Activated T-cell treated with anti-CD3 and anti-CD28 coated beads, Interleukin-2, amount 50 U/mL, for 72 hours (primary cell): ENCODE measurements at places on chromosomes 3 and 15. TPM values are rescaled to one million over a fixed set of nuclear protein-coding genes. Genes with fewer than 3 reads are reported as not detected.
A peak's percentile ranks its signal among the peaks of the same experiment; 100 is the strongest.

DNA sequence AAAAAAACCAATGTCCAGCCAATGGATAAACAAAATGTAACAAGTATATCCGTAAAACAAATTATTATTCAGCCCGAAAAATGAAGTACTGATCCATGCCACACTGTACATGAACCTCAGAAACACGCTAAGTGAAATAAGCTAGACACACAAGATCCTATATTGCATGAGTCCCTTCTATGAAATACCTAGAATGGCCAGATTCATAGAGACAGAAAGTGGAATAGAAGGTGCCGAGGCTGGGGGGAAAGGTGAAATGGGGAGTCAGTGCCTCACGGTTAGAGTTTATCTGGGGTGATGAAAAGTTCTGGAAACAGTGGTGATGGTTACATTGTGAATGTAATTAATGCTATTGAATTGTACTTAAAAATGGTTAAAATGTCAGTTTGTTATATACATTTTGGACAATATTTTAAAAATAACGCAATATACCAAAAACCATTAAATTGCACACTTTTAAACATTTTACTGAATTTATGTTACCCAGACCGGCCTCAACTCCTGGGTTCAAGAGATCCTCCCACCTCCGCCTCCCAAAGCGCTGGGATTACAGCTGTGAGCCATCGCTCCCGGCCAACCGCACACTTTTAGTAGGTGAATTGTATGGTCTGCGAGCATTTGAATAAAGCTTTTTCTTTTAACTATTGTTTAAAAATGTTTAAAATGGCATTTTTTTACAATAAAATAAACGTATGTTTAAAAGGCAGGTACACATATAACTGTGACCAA, 2.1 kb downstream of the RNF168 start:
- DNase-seq, result peak; percentile 32
- H3K4me1 ChIP-seq, result peaks cover 47% of the 10 kb centered on the region
- peaks cover 37% of the 10 kb centered on the region for H3K36me3 ChIP-seq
- peak overlapping the region; percentile 85 for H3K4me3 ChIP-seq

- H3K4me1 ChIP-seq, result peaks cover 58% of the 10 kb centered on the region
- peak overlapping the region; percentile 95 for H3K27ac ChIP-seq
- H3K4me3 ChIP-seq, result peak overlapping the region; percentile 99
- peaks cover 1% of the 10 kb centered on the region for H3K36me3 ChIP-seq
Measured at GRCh38 chr3:108223928-108224327, 1.7 kb upstream of the IFT57 start.

DNA sequence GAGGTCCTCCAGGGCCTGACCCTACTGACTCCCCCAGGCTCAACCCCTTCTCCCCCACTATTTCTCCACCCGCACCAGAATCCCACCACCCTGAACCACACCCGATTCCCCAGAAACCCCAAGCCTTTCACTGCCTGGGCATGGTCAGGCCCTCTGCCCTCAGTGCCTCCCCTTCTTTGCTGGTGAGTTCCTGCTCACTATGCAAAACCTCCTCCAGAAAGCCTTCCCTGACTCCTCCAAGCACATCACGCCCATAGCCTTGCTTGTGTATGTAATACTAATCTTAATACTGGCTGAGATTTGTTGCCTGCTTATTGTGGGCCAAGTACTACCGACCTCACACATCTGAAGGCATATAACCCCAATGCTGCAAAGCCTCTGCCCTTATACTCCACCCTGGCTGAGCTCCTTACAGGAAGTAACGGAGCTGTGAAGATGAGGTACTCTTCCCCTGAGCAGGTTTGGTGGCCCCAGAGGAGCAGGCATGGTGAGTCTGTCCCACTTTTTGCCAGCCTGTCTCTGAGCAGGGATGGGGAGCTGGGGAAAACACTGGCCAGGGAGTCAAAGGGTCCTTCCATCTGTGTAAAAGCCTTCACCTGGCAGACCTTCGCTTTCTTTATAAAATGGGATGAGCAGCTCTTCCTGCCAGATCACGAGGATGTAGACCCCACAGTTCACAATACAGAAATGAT, 9.5 kb downstream of the RAB6B start:
- H3K4me3 ChIP-seq, result no peak overlapping the region
- H3K27me3 ChIP-seq, result peaks cover 16% of the 10 kb centered on the region
- H3K36me3 ChIP-seq, result peaks cover 5% of the 10 kb centered on the region
- peaks cover 19% of the 10 kb centered on the region for H3K4me1 ChIP-seq
- H3K27ac ChIP-seq, result no peak overlapping the region

DNA sequence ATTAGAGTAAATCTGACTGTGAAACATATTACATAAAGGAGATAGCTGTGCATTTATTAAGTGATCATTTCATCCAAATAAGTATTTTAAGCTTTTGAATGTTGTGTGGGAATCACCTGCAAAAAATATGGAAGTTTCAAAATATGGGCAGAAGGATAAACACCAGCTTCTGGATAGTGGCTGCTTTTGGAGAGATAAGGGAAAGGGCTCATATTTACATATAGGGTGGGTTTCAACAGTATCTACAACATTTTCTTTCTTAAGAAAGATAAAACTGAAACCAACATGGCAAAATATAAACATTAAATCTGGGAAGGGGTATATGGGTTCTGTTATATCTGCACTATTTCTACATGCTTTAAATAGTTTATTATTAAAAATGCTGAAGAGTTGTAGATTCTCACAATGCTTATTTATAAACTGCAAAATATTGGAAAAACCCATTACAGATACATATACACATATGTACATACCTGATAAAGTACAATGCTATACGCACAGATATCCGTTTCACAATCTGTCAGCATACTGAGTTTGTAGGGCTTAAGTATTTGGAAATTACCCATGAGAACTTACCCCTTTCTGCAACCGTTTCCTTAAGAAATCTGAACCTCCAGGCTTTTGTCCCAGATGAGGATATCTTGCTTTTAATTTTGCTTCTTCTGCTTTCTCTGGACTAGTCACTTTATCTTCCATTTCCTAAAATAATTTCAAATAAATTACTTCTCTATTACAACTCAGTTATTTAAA, 12.1 kb downstream of the ARPP19 start:
- no peak for DNase-seq
- H3K27me3 ChIP-seq, result no peaks in the 10 kb centered on the region
- H3K4me1 ChIP-seq, result peaks cover 63% of the 10 kb centered on the region
- peak overlapping the region; percentile 82 for H3K27ac ChIP-seq

- H3K4me1 ChIP-seq, result no peaks in the 10 kb centered on the region
- H3K27me3 ChIP-seq, result peaks cover 24% of the 10 kb centered on the region
- H3K4me3 ChIP-seq, result no peak overlapping the region
- DNase-seq, result no peak
- H3K27ac ChIP-seq, result no peak overlapping the region
Measured at GRCh38 chr3:135034891-135035440, 239.9 kb downstream of the EPHB1 start.

CYP1A1 gene
- 5.4 TPM for total RNA-seq

DNA sequence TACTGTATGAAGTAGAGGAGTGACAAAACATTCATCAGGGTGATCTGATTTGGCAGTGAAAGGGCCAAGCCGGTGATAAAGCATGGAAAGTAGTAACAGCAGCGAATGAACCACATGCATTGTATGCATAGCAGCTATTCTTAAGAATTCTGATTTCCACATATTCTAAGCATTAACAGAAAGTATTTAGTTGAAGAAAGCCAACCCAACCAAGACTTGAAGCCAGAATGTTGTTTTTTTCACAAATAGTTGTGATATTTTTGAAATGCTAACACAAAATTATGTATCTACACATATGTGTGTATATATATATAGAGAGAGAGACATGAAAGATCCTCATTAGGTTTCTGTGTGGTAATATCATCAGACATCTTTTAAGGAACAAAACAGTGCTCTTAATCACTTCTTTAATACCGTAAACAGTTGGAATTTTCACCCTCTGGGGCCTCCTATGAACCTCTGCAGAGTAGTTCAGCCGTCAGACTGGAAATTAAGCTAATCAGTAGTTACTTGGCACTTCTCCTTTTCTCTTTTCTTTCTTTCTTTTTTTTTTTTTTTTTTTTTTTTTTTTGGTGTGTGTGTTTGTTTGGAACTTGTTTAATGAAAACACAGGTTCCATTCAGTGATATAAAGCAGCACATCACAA, 139.6 kb downstream of the CMSS1 start:
- H3K36me3 ChIP-seq, result no peaks in the 10 kb centered on the region
- no peak overlapping the region for H3K27ac ChIP-seq
- no peaks in the 10 kb centered on the region for H3K4me1 ChIP-seq
- no peak overlapping the region for H3K4me3 ChIP-seq

PPM1L gene
- 7.8 TPM for total RNA-seq

DNA sequence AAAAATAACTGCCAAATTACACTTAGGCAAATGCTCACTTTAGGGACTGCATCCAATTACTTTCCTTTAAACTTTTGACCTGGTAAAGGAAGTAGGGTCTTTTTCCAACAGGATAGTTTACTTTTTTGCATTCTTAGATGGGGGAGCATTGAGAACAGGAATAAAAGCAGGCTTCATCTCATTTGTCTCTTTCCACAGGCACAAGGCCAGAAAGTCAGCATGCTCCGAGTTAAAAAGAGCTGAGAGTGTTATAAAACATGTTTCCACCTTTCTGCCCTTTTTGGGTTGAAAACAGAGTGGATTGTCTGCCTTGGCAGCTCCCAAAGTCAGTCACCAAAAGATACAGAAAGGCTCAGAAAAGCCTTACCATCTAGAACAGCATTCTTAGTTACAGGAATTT, 404.9 kb upstream of the ALCAM start:
- no peaks in the 10 kb centered on the region for H3K4me1 ChIP-seq
- H3K27ac ChIP-seq, result no peak overlapping the region
- no peak overlapping the region for H3K4me3 ChIP-seq
- no peaks in the 10 kb centered on the region for H3K36me3 ChIP-seq

CP gene
- total RNA-seq, result not detected

FBXW12 gene
- not detected for total RNA-seq

DNA sequence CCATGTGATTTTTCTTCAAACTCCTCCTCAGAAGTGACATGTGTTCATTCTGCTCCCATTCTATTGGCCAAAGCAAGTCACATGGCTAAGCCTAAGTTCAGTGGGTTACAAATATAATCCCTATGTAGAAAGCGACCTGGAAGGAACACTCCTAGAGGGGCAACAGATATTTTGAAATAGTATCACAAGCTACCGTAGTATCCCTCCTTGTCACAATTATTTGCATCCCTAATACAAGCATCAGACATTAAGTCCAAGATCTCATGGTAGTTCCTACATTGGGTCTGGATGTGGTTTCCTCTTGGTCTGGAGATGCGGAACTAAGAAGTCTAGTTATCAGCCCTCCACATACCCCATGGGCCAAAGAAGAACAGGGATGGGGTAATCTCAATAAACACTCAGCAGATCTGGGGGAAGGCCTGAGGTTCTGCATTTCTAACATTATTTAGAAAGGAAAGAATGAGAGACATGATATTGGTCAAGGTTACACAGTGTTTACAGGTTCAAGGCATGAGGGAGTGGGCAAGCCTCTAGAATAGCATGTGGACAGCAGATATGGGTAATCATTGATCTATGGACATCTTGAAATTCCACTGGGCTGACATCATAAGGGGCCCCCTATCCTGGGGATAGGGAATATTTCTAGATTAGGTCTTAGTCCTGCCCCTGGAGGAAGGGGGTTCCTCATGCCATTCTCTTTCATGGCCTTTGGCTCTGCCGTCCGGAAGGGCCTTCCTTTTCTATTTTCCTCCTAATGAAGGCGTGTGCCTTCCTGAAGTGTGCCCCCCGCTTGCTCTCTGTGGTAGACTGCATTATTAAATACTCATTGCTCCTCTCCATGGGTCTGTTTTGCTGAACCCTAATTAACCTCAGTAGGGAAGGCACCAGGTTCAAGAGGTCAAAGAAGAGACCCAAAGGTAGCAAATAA, 17.8 kb upstream of the ABHD2 start:
- no peak for DNase-seq
- peaks cover 33% of the 10 kb centered on the region for H3K4me1 ChIP-seq
- no peak overlapping the region for H3K27ac ChIP-seq

- no peak overlapping the region for H3K27ac ChIP-seq
- no peaks in the 10 kb centered on the region for H3K36me3 ChIP-seq
- no peak for DNase-seq
- H3K4me3 ChIP-seq, result no peak overlapping the region
- no peaks in the 10 kb centered on the region for H3K4me1 ChIP-seq
Measured at GRCh38 chr3:71917545-71917944, 132.6 kb upstream of the PROK2 start.

GRCh38 chr15:50418041-50418583, 6.1 kb upstream of the USP8 start:
- no peaks in the 10 kb centered on the region for H3K4me1 ChIP-seq
- no peaks in the 10 kb centered on the region for H3K36me3 ChIP-seq
- peak; percentile 7 for DNase-seq
- H3K27ac ChIP-seq, result no peak overlapping the region

DNA sequence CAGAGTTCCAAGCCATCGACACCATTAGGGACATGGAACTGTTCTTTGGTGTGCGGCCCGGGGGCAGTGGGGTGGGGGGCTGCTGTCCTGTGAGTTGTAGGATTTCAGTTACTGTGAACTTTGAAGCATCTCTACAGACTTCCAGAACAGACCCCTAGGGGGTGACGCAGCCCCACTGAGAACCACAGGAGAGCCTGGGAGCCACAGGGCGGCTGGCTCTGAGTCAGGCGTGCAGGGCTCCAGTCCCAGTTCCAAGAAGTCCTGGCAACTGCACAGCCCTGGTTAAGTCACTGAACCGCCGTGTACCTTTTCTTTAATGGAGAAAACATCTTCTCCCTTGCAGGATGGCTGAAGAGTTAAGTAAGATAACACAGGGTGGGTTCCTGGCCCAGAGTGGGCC, 23.5 kb upstream of the LRTM1 start:
- no peak for DNase-seq
- no peaks in the 10 kb centered on the region for H3K4me1 ChIP-seq
- H3K36me3 ChIP-seq, result no peaks in the 10 kb centered on the region

DNA sequence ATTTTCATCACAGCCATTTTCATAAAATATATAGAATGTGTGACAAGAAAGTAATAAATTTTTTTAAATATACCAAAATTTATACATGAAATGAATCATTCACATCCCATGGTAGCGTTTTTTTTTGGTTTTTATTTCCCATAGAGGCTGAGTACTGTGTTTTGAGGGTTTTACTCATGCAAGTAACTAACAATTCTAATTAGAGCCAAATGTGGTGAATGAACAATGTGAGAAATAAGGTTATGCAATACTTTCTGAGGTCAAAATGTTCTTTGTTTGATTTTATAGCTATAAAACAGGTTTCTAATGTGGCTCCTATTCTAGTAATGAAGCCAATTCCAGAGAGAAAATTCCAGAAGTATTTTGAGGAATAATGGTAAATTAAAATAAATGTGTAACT, 386.8 kb downstream of the TBC1D5 start:
- no peaks in the 10 kb centered on the region for H3K27me3 ChIP-seq
- H3K27ac ChIP-seq, result no peak overlapping the region
- no peak for DNase-seq

DNA sequence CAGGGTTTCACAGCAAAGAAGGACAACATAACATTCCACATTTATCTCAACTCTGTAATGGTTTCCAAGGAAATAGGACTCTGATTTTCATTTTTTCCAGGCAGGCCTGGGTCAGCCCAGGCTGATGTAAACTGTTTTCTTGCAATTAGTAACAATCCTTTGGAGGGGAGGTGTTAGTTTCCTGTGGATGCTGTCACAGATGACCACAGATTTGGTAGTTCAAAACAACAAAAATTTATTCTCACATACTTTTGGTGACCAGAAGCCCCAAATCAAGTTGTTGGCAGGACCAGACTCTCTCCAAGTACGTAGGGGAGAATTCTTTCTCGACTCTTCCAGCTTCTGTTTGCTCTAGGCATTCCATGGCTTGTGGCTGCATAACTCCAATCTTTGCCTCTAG, 88.0 kb downstream of the EDEM1 start:
- DNase-seq, result no peak
- no peaks in the 10 kb centered on the region for H3K36me3 ChIP-seq
- H3K4me3 ChIP-seq, result no peak overlapping the region
- no peaks in the 10 kb centered on the region for H3K27me3 ChIP-seq

GMPS gene
- total RNA-seq, result 147 TPM
